ENCODE measurements at places on chromosomes 11 and 22. TPM values are rescaled to one million over a fixed set of nuclear protein-coding genes. Genes with fewer than 3 reads are reported as not detected.

Gene OR8G1
- not detected for total RNA-seq

Gene TIGD3
- total RNA-seq, result 0.24 TPM

Gene SERPING1
- 0.48 TPM for total RNA-seq

Gene FTH1
- 726 TPM for total RNA-seq

Gene PANX2
- 0.49 TPM for total RNA-seq

Gene TMEM45B
- total RNA-seq, result not detected

Gene GNG3
- not detected for total RNA-seq

Gene ACER3
- total RNA-seq, result 47.2 TPM

Gene OR2D2
- total RNA-seq, result 0.36 TPM

Gene CATSPER1
- total RNA-seq, result 0.36 TPM

Gene HOATZ
- not detected for total RNA-seq

Gene MAJIN
- total RNA-seq, result not detected

Gene FIBIN
- total RNA-seq, result not detected

Measured in RPMI7951 (cell line).